T-helper 2 cell (primary cell): ENCODE measurements at places on chromosomes 7 and 10.
A peak's percentile ranks its signal among the peaks of the same experiment; 100 is the strongest.

DNA sequence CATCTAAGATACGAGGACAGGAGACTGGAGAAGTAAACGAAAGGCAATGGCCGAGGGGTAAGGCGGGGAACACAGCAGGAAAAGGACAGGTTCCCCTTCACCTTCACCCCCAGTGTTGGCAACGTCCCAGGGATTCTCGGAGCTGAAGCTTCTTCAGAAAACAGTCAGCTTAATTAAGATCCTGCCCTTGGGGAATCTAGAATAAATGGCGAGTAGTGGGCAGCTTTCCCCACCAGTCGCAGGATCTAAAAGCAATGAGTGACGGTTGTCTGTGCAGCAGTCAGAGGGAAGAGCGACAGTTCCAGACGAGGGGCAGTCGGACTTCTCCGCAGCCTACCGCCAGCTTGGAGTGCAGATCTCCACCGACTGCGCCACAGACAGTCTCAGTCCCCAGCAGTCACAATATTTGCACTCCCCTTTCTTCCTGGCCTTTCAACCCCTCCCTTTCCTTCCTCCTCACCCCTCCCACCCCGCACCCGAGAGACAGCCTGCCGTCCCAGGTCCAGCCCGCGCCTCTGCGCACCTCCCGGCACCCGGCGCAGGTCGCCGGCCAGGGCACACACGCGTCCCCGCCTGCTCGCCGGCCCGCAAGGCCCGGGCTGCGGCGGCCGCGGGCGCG is 10.9 kb upstream of the SP8 start:
- no peak for DNase-seq

GRCh38 chr7:148266795-148267194 is 323.8 kb upstream of the C7orf33 start:
- DNase-seq, result no peak

DNA sequence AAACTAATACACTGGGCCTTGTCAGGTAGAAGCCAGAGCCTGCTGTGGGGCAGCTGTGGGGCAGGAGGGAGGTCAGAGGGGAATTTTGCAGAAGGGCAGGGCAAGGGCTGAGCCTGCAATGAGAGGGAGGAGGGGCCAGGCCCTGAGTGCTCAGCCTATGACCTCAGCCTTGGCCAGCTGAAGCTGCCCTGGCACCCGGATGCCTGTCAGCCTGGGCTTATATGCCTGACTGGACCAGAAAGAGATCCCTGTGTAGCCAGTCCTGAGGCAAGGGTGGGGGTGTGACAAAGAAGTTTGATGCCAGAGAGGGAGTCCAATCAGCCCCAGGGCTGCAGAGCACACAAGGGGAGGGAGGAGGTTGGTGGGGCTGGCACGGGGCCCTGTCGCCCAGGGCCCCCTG is 22.3 kb upstream of the PRRT4 start:
- DNase-seq, result no peak

DNA sequence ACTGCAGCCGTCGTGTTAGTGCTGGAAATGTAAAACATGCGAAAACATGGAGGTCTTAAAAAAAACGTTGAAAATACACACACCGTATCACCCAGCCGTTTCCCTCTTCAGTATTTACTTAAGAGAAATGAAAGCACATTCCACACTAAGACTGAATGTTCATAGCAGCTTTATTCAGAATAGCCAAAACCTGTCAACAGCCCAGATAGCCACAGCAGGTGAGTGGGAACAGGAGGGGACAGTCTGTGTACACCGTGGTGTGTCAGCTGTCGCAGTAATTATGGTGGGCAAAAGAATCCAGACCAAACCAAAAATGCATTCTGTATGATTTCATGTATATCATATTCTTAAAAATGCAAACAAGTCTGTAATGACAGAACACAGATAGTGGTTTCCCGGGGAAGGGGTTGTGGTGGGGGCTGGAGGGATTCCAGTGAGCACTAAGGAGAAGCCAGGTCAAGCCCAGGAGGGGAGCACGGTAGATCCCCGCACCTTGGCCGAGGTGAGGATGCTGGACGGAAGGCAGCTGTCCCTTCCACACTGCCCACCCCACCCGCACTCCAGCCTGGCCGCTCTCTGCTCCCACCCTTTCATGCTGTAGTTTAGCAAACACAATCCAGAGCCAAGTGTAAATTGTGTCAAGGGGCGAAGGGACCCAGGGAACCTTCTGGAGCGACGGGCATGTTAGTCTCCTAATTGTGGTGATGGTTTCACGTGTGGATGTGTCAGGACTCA is 123.6 kb downstream of the NKX6-2 start:
- no peak for DNase-seq

- no peak for DNase-seq
Measured at GRCh38 chr7:31458203-31458602, 55.7 kb upstream of the ITPRID1 start.

DNA sequence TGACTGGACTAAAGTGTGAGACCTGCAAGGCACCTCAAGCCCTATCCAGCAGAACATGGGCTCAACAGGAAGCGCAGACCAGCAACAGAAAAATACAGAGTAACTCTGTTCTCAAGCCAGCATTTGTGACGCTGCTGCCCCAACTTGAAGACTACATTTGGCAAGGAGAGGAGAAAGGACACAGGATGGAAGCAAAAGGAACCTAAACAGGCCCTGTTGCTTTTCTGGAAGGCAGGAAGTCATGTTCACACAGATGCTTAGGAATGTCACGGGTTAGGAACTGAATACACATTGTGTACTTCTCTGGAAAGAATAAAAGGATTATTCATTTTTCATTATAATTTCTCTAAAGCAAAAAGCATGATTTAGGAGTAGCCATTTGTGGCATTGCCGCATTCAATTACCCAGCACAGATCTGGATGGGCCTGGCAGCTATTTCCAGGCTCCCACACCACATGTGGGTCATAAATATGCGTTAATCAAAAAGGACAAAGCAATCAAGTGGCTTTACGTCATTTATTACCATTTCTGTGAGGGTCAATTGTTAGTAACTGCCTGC is 19.8 kb upstream of the TOMM7 start:
- DNase-seq, result no peak

DNA sequence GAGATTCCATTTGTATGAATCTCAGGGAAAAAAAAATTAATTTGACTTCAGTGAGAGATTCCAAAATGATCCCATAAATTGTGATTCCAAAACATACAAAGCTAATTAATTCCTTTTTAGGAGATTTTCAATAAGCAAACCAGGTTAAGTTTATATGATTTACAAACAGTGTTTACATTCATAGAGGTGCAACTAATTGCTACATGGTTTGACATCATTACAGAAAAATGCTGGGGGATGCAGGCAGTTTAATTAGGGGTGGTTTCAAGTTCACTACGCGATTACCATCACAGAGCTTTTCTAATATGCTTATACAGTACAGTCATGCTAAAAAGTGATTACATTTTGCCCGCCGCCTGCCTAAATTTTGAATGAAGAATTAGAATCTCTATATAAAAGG is 143.2 kb upstream of the MGMT start:
- DNase-seq, result no peak

- DNase-seq, result no peak
Measured at GRCh38 chr10:66828957-66829356, 96.9 kb upstream of the LRRTM3 start.

- no peak for DNase-seq
Measured at GRCh38 chr7:111982133-111982532, 224.1 kb downstream of the DOCK4 start.

DNA sequence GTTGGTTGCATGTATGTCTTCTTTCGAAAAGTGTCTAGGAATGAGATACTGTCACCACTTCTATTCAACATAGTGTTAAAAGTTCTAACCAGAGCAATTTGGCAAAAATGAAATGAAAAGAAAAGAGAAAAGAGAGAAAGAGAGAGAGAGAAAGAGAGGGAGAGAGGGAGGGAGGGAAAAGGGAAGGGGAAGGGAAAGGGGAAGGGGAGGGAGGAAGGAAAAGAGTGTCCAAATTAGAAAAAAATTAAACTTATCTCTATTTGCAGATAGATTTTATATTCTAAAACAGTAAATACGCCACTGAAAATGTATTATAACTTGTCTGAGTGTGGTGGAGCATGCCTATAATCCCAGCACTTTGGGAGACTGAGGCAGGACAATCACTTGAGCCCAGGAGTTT is 16.2 kb downstream of the DDX56 start:
- DNase-seq, result no peak

DNA sequence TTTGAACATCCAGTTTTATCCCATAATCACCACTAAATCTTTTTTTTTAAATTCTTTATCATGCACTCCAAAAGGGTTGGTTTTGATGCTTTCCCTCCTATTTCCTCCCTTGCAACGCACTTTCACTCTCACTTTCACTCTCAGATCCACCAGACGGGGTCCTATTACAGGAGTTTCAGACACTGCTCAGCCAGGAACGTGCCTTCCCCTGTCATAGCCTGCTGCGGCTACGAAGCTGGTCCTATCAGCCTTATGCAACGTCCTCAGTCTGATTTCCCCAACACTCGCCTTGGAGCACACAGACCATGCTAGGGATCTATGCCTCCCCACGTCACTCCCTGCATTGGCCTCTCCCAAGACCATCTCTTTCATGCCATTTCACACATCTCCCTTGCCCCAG is 23.4 kb downstream of the ZPBP start:
- no peak for DNase-seq

GRCh38 chr10:52877451-52877850 is 104.9 kb upstream of the MBL2 start:
- DNase-seq, result no peak

DNA sequence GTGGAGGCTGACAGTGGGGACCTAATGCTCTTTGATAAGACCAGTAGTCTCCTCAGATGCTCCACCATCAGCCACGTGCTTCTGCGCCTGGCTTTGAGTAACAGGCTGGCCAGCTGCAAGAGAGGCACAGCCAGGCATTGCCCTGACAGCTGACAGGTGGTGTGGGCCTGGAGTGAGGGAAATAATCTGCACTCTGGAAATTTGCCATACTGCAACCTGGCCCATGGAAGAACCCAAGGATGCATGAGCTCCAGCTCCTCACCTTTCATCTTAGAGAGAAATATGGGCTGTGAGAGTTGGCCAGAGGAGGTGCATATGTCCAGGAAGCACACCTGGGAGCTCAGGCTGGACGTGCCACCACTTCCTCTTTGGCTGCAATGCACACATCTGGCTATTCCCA is 118.9 kb downstream of the PLXDC2 start:
- DNase-seq, result no peak

GRCh38 chr7:37028909-37029440 is 304.7 kb upstream of the AOAH start:
- no peak for DNase-seq

- DNase-seq, result peak; percentile 54
Measured at GRCh38 chr7:1938788-1939433, 268.8 kb downstream of the ELFN1 start.

DNA sequence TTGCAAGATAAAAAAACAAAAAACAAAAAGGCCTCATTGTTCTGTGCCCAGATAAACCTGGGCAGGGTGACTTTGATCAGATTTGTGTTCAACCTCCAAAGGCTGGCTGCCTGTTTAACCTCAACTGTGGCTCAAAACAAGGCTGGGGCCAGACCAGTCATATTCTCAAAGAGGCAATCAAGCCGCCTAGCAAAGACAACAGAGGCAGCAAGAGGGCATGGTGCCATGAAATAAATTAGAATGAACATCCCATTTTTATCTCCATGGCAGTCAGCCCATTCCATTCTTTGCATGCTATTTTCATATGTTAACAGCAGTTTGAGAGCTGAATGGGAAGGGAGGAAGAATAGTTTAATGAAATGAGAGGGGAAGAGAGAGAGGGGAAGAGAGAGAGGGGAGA is 1150.3 kb downstream of the TYW1 start:
- DNase-seq, result no peak

- DNase-seq, result no peak
Measured at GRCh38 chr7:48295296-48295971, 124.2 kb downstream of the ABCA13 start.

DNA sequence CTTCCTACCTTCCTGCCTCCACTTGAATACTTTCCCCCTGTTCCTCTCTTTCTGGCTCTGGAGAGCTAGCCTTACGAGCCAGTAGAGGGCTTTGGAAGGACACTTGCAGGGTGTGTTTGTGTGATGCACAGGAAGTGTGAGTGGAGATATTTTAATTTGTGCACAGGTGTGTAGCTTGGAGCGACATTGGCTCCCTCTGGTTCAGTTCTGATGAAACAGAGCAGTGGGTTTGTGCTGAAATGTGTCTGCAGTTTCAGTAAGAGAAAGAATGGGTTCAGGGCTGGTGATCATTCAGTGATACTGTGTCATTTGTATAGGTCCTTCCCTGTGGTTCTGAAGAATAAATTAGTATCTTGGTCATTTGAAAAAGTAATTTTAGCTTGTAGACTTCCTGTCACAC is 86.9 kb downstream of the SND1 start:
- DNase-seq, result no peak

DNA sequence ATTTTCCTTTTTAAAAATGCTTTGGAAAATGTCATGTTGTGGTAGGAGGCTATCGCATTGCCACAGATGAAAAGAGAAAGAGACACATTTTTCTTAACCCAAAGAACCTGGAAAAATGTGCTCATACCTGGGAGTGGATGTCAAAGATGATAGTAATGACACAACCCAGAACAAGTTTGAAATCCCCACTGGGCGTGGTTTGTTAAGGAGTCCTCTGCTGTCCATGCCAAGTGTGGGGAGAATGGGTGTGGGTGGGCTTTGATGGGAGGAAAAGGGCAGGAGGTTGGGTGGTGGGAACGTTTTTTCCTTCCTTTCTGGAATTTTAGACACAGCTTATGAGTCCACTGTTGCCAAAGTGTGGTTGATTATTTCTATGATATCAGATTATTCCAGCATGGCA is 10.9 kb downstream of the OPTN start:
- no peak for DNase-seq

DNA sequence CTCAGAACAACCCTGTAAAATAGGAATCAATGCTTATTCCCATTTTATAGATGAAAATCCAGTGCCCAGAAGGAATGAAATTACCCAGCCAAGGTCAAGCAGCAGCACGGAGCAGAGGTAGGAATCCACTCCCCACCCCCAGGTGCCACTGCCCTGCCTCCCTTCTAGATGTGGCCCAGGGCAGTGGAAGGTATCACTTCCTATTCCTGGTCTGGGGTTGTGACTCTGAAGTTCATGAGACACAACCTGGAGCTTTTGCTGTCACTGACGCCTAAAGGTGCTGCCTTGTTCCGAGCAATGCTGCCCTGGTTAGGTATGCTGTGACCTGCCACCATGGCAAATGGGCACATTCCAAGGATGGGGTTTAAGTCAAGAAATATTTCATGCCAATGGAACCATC is 53.6 kb downstream of the PIK3AP1 start:
- no peak for DNase-seq

- DNase-seq, result no peak
Measured at GRCh38 chr7:138328215-138328614, 131.8 kb upstream of the TRIM24 start.

GRCh38 chr10:33876584-33877400 is 542.3 kb upstream of the NRP1 start:
- DNase-seq, result no peak

DNA sequence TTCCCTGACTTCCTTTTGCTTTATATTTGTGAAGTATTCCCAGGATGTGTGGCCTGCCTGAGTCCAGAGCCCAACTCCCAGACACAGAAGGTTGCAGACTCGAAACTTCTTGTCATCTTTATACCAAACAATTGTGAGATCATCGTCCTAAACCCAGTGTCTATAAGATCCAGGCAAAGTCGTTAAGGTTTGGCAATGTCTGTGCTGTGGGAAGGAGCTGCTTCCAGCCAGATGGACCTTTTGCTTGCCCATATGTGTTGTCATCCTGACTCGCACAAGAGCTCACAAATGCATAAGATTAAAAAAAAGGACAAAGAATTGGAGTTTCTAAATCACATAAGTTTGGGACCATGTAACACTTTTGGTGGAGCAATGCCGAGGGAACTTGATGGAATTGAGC is 37.0 kb downstream of the WNT2 start:
- no peak for DNase-seq
